IMR-90 (cell line): ENCODE measurements at places on chromosomes 6 and 20. TPM values are rescaled to one million over a fixed set of nuclear protein-coding genes. Genes with fewer than 3 reads are reported as not detected.

GRCh38 chr6:53808302-53808881 is 13.6 kb downstream of the LRRC1 start:
- no peak for DNase-seq

DNA sequence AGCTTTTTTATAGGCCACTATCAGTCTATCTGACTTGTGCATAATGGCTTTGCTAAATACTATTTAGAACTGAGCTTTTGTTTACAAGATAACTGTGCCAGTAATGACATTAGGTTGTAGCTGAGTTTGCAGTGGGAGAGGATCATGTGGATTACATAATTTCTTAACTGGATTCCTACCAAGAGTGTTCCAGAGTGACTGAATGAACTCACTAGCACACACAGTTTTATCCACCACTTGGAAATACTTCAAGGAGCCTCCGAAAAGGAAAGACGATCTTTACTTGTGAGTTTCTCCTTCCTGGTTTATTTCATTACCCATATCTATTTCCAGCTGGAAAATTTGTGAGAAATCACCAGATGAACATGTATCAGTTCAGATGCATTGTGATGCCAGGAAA is 10.9 kb upstream of the SYNE1 start:
- DNase-seq, result peak; percentile 63

- DNase-seq, result no peak
Measured at GRCh38 chr20:50609438-50609989, 81.8 kb downstream of the RIPOR3 start.

GRCh38 chr6:133645966-133646740 is 242.8 kb upstream of the TCF21 start:
- peak; percentile 47 for DNase-seq

- DNase-seq, result no peak
Measured at GRCh38 chr6:45423824-45424450, 46.2 kb upstream of the SUPT3H start.

DNA sequence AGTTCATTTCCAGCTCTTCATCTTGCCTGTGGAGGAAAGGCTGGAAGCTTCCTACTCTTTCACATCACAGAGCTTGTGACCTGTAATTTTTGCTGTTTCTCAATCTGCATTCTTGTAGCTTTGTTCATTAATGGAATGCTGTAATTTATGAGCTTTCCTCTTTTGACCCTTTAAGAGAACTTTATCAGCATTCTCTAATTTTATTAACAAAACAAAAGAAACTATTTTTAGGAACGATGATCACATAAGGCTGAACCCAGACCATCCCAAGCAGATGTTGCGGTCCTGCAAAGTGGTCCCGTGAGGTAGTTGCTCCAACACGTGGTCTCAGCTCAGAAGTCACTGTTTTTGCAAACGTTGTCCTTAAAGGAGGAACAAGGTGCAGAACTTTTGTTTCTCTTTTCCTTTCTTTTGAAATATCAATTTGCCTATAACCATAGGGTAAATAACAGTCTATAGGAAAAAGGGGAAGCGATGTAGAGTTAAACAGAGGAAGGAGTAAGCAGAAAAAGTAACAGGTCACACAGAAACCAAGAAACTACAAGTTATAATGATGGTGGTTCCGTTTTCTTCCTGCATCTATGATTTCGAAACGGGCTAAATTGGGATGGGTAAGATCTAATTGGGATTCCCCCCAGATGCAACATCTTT is 121.3 kb upstream of the PHACTR1 start:
- DNase-seq, result peak; percentile 52

- DNase-seq, result no peak
Measured at GRCh38 chr6:158834675-158835385, 15.7 kb upstream of the EZR start.

DNA sequence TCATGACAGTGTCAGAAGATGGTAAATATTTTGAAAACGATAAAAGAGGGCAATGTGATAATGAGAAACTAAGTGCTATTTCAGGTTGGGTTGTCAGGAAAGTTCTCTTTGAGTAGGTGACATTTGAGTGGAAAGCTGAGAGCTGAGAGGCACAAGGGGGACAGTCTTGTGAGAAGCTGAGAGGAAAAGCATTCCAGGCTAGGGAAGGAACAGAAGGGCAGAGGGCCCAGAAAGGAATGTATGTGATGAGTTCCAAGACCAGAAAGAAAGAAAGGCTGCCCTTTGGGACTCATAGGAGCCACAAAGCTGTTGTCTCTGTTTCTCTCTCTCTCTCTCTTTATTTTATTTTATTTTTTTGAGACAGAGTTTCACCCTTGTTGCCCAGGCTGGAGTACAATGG is 7.6 kb upstream of the RNF182 start:
- DNase-seq, result no peak

DNA sequence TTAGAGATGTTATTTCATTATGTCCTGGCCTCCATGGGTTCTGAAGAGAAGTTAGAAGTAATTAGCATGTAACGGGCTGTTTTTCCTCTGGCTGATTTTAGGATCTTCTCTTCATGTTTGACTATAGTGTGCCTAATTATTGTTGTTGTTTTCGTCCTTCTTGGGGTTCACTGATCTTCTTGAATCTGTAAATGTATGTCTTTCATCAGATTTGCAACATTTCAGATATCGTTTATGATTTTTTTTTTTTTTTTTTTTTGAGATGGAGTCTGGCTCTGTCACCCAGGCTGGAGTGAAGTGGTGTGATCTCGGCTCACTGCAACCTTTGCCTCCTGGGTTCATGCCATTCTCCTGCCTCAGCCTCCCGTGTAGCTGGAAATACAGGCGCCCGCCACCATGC is 246.7 kb downstream of the TFAP2C start:
- DNase-seq, result no peak

- DNase-seq, result no peak
Measured at GRCh38 chr6:48472535-48472934, 361.5 kb upstream of the PTCHD4 start.

- DNase-seq, result no peak
Measured at GRCh38 chr6:3391902-3392458, 64.9 kb downstream of the SLC22A23 start.

DNA sequence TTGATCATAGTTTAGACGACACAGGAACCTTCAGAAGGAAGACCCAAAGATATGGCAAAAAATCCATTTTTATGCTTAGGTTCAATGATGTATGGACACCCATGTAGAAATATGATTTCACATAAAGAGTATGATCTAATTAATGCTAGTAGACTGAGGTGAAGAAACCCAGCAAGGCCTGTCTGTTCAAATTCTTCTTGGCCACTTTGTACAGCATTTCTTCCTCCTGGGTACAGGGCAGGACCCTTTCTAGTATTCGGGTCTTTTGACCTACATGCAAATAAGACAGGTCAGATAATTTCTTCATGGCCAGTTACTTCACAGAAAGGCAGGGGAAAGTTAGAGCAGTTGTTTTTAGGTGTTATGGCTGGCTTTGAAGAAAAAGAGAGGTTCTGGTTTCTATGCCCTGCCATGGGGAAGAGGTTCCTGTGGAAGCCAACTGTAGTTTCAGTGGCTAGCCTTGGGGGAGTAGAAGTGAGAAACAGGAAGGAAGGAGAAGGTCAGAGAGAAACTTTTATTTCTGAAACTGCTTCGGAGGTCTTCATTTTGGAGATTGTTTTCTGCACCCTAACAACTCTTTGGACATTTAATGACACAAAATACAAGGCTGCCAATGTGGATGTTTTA is 208.3 kb downstream of the PTPRK start:
- no peak for DNase-seq

GRCh38 chr6:136599329-136600011 is 49.2 kb upstream of the MAP7 start:
- DNase-seq, result peak; percentile 33

- DNase-seq, result no peak
Measured at GRCh38 chr20:22924949-22925612, 110.0 kb upstream of the SSTR4 start.

GRCh38 chr6:23681743-23682142 is 444.3 kb upstream of the NRSN1 start:
- DNase-seq, result no peak

DNA sequence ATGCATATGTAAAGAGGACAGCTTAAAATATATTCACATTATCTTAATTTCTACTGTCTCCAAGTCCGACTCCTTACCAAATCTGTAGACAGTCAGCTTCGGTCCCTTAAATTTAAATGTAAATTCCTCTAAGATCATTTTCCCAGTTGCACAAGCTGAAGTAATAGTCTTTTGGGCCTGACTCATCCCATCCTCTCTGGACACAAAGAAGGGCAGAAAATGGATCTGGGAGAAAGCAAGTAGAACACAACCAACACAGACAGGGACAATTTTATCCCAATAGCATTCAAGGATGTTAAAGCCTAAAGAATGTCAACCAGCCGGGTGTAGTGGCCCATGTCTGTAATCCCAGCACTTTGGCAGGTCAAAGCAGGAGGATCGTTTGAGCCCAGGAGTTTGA is 228.3 kb downstream of the ARHGAP18 start:
- DNase-seq, result peak; percentile 63

DNA sequence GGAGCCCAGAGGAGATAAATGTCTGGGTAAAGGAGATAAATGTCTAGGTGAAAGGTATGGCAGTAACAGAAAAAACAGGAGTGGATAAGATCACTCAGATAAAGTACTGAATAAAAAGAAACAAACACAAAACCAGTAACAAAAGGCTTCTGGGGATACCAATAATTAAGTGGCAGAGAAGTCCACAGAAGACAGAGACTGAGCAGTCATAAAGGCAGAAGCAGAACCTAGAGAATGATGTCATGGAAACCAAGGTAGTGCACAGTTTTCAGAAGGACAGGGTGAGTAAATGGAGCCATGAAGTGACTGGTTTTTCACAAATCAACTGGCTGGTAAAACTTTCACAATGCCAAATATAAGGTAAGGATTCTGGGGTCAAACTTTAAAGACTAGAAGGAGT is 80.9 kb upstream of the PLN start:
- no peak for DNase-seq

GRCh38 chr6:85703406-85703805 is 60.7 kb upstream of the SYNCRIP start:
- DNase-seq, result no peak

DNA sequence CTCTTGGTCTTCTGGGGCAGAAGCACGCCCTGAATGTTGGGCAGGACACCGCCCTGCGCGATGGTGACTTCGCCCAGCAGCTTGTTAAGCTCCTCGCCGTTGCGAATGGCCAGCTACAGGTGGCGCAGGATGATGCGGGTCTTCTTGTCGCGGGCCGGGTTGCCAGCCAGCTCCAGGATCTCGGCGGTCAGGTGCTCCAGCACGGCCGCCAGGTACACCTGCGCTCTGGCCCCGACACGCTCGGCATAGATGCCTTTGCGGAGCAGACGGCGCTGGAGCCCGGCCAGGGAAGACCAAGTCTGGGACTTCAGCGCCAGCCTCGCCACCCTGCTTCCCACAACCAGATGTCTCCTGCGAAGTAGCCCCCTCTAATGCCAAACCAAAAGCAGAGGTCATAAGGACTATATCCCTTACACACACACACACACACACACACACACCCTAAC is 8.0 kb upstream of the SLC17A3 start:
- DNase-seq, result no peak

- DNase-seq, result peak; percentile 59
Measured at GRCh38 chr20:31842471-31843157, 2.8 kb downstream of the FOXS1 start.

DNA sequence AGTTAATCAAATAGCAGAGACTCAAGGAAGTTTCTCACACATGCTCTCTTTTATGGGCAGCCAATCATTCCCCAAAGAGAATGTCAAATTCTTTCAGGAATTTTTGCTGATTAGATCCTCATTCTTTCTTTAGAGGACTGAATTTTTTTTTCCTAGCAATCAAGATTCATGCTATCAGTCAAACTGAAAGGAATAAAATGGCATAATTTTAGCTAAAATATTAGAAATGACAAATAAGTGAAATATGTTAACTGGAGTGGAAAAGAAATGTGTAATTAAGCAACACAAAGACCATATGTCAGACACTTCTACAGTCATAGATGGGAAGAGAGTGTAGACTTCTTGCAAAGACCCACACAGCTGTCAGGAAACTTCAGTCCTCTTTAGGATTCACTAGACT is 242.3 kb upstream of the RNF217 start:
- DNase-seq, result no peak

DNA sequence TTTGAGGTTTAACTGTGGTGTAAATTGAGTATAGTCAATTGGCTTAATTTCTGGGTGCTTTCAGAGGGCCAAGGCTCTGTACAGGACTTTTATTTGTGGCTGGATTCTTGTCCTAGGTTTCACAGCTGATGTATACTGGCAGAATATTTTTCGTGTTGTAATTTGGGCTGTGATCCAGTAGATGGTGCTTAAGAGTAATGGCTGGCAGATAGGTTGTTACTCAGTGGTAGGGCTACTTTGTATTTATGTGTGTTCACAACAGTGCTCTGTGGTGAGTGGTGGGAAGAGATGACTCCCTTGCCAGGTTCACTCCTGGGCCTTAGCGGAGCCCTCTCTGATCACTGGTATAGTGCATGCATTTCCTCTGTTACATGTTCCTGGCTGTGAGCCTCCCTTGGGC is 34.5 kb upstream of the FERMT1 start:
- peak; percentile 3 for DNase-seq

DNA sequence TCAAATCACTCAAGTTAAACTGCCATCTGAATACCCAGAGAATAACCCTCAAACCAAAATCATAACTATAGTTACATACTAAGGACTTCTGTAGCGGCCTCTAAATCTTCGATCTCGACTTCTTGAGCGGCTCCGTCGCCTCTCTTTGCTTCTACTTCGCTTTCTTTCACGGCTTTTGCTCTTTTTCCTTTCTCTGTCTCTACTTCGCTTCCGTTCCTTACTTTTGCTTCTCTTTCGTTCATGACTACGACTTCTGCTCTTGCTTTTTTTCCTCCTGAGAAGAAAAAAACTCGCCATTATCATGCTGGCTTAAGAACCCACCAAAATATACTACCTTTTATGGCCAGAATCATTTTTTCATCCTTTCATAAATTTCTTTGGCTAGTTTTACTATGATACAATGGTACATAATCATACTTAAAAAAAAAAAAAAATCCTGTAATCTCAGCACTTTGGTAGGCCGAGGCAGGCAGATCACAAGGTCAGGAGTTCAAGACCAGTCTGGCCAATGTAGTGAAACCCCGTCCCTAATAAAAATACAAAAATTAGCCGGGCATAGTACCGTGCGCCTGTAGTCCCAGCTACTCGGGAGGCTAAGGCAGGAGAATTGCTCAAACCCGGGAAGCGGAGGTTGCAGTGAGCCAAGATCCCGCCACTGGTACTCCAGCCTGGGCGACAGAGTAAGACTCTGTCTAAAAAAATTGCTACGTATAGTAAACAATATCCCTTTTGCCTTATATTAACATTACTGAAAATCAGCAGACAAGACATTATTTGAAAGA is 10.0 kb downstream of the RBM39 start:
- no peak for DNase-seq

DNA sequence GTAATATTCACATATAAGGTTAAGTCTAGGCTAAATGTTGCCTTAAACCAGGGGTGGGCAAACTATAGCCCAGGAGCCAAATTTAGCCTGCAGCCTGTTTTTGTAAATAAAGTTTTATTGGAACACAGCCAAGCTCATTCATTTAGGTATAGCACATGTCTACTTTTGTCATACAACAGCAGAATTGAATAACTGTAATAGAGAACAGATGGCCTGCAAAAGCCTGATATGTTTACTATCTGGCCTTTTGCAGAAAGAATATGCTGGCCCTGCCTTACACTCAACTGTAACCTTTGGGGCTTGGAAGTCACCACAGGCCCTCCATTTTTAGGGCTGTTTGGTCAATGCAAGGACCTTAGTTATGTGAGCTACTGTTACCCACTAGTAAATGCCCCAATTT is 17.7 kb upstream of the BCLAF1 start:
- DNase-seq, result no peak

The CRISP1 gene
- not detected in 2 replicates for polyA plus RNA-seq

The UST gene
- polyA plus RNA-seq, result 6.6 and 7.7 TPM in 2 replicates

The MOCS3 gene
- 3.3 and 3.4 TPM in 2 replicates for polyA plus RNA-seq

The MUC22 gene
- polyA plus RNA-seq, result 0.02 TPM in 1 of 2 replicates, not detected in the other

The RIPOR3 gene
- polyA plus RNA-seq, result 1.7 TPM in 2 replicates

The NOX3 gene
- not detected in 2 replicates for polyA plus RNA-seq
